Vagina (tissue), 2 donors: ENCODE measurements at places on chromosomes 5 and 9. TPM values are rescaled to one million over a fixed set of nuclear protein-coding genes. Genes with fewer than 3 reads are reported as not detected.

NPDC1 gene
- total RNA-seq, result 67.5 TPM

SLC6A18 gene
- not detected for total RNA-seq

WDR31 gene
- total RNA-seq, result 2.0 TPM

ADGRD2 gene
- 4.2 TPM for total RNA-seq

NPR3 gene
- 14.7 TPM for total RNA-seq

SPATA31A3 gene
- total RNA-seq, result not detected

ITGA2 gene
- 18.4 TPM for total RNA-seq

OR1J2 gene
- not detected for total RNA-seq

GKAP1 gene
- total RNA-seq, result 4.4 TPM

ARHGAP26 gene
- total RNA-seq, result 42.5 TPM

FGFR4 gene
- 12.0 TPM for total RNA-seq

GABRG2 gene
- 0.74 TPM for total RNA-seq

TLX3 gene
- total RNA-seq, result not detected

FOXD4 gene
- total RNA-seq, result not detected

PCDHGB3 gene
- 5.4 TPM for total RNA-seq

PCDHB14 gene
- total RNA-seq, result 4.2 TPM

AGXT2 gene
- total RNA-seq, result not detected

SLC1A1 gene
- 1.5 TPM for total RNA-seq

PDCD1LG2 gene
- 1.2 TPM for total RNA-seq

BHMT2 gene
- 4.2 TPM for total RNA-seq

INSYN2B gene
- total RNA-seq, result 0.25 TPM

SPATA31D4 gene
- total RNA-seq, result not detected

TCF7 gene
- 1.7 TPM for total RNA-seq

FBP2 gene
- not detected for total RNA-seq

STC2 gene
- total RNA-seq, result 2.9 TPM

PITX1 gene
- total RNA-seq, result 141 TPM

CDX1 gene
- total RNA-seq, result not detected

C9orf50 gene
- not detected for total RNA-seq
